SK-N-SH (cell line): ENCODE measurements at places on chromosomes 2 and 18. TPM values are rescaled to one million over a fixed set of nuclear protein-coding genes. Genes with fewer than 3 reads are reported as not detected.

- no peaks in the 10 kb centered on the region for H3K36me3 ChIP-seq
- no peak overlapping the region for H3K27ac ChIP-seq
- no peak overlapping the region for H3K4me3 ChIP-seq
- DNase-seq = no peak
- H3K4me1 ChIP-seq = peaks cover 20% of the 10 kb centered on the region
- H3K27me3 ChIP-seq = no peaks in the 10 kb centered on the region
These were observed 61.3 kb downstream of the PMAIP1 start for GRCh38 chr18:59961070-59961469.

- H3K36me3 ChIP-seq = peaks cover 5% of the 10 kb centered on the region
- no peak for DNase-seq
- H3K4me3 ChIP-seq = no peak overlapping the region
- no peaks in the 10 kb centered on the region for H3K27me3 ChIP-seq
These were observed 6.9 kb downstream of the DCTN1 start for GRCh38 chr2:74373221-74373676.

Gene AQP12B
- not detected in 2 replicates for polyA plus RNA-seq

DNA sequence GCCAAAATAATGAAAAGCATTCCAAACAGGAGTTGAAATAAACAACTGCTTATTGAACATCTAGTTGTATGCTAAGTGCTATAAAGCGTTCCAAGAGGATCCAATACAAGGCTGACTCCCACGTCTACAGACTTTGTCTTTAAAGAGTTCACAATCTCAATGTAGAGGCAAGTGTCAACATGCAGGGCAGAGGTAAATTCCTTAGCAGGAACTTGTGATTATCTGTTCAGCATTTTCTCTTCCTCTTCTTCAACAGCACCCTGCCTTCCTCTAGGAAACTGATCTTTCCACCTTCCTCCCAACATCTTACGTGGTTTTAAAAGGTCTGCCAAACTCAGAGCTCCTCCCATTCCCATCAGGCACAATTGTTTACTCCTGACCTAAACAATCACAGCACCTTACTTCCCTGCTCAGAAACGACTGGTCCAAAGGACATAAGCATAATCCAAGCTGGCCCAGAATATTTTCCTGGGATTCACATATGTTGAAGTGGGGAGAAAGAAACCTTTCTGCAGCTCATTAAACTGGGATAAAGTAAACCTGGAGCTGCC is 83.9 kb downstream of the ITSN2 start:
- no peak overlapping the region for H3K27ac ChIP-seq
- no peak for DNase-seq
- peaks cover 26% of the 10 kb centered on the region for H3K36me3 ChIP-seq
- no peaks in the 10 kb centered on the region for H3K4me1 ChIP-seq
- H3K27me3 ChIP-seq = no peaks in the 10 kb centered on the region

DNA sequence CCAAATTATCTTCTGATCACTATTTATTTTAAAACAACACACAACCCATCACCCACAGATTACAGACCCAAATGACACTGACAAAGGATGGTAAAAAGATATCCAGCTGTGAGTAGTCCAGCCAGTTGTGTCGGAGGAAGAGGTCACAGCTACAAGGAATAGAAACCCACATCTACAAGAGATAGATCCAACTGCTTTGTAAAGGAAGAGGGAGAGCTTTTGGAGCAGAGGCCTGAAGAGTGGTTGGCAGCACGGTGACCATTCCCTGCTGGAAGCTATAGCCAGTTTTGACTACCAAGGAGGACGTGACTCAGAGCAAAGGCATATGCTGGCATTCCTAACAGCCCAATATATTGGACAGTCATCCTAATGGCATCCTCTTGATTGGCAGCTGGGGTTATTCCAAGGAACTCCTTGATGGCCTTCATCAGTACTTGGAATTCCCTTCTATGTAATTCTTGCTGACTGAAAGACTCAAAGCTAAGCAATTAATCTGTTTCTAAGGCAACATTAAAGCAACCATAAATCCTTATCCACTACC is 17.1 kb downstream of the SLC8A1 start:
- H3K4me1 ChIP-seq = peaks cover 20% of the 10 kb centered on the region
- peak overlapping the region; percentile 54; the same call in 1 of the 2 replicates for H3K27ac ChIP-seq
- H3K4me3 ChIP-seq = no peak overlapping the region
- no peaks in the 10 kb centered on the region for H3K27me3 ChIP-seq
